ENCODE measurements at places on chromosomes 2 and 18.

- DNase-seq, result no peak
Measured at GRCh38 chr18:69161383-69162028, 239.2 kb upstream of the DOK6 start.

DNA sequence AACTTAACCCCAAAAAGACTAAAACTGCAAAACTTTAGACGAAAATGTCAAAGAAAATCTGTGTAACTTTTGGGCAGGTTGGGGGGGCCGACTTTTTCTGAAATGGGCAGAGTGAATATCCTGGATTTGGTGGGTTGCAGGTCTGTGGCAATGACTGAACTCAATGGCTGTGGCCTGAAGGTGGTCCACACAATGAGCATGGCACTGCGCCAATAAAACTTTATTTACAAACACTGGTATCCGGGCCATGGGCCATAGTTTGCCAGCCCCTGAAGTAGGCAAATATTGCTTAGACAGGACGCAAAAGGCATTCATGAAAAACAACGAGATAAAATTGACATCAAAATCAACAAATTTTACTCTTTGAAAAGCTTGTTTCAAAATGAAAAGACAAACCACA lies 66.2 kb downstream of the RTP5 start:
- no peak for DNase-seq

GRCh38 chr2:17804358-17804757 lies 11.9 kb upstream of the MSGN1 start:
- DNase-seq, result no peak

DNA sequence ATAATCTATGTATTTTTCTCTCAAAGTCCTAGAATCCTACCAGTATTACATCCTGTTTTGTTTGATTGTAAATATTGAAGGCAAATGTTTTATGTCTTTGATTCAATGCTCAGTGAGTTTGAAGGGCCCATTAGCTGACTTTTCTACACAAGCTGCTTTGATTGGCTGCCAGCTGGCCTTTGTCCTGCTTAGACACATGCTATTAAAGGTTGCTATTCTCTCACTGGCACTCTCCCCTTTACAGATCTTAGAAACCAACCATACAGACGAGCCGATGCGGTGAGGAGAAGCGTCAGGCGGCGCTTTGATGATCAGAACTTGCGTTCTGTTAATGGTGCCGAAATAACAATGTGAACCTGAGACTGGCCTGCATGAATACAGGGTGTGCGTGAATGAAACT lies 69.7 kb downstream of the PRPF40A start:
- DNase-seq, result no peak

DNA sequence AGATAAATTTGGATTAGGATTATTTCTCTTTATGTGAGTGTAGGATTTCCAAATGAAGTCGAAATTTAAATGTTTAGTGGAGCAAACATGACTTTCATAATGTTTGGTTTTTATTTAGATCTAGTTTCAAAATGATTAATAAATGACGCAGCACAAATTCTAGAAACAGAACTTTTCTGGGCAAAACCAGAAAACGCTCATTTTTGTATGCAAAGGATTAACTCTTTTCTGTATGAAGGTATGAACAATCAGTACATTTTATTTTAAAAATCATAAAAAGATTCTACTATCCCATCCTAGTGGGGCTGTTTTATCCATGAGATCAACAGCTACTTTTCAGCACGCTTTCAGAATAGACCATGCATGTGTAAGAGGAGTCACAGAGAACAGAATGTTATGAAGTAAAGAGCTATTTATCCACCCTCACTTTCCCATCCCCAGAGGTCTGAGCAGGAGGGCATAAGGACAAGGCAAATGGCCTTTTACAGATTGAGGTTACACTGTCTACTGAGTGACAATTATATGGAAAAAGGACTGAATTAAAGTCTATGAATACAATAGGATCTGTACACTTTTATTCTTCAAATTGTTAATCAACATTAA lies 270.8 kb downstream of the ZEB2 start:
- DNase-seq, result no peak

DNA sequence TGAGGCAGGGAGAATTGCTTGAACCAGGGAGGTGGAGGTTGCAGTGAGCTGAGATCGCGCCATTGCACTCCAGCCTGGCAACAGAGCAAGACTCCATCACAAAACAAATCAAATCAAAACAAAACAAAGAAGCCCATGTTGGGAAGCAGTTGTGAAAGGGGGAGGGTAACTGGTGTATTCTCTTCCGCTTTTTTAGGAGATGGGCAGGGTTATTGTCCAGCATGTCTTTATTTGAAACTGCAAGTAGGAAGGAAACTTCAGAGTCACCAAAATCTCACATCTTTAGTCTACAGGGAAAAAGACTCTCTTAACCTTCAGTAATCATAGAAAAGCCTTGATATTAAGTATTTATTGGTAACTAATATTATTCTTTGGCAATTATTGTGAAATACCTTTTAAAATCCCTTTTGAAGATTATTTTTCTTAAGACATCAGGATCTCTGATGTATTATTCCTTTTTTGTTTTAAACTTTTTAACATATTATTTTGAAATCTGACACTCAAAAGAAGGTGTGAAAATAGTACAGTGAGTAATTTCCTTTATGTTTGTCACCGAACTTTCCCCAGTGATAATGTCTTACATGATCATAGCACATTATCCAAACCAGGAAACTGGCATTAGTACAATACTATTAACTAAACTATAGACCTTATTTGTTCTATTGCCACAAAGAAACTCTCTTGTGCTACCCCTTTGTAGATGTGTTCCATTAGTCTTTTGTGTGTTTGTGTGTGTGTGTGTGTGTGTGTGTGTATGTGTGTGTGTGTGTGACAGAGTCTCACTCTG lies 84.3 kb upstream of the LTBP1 start:
- DNase-seq, result no peak

DNA sequence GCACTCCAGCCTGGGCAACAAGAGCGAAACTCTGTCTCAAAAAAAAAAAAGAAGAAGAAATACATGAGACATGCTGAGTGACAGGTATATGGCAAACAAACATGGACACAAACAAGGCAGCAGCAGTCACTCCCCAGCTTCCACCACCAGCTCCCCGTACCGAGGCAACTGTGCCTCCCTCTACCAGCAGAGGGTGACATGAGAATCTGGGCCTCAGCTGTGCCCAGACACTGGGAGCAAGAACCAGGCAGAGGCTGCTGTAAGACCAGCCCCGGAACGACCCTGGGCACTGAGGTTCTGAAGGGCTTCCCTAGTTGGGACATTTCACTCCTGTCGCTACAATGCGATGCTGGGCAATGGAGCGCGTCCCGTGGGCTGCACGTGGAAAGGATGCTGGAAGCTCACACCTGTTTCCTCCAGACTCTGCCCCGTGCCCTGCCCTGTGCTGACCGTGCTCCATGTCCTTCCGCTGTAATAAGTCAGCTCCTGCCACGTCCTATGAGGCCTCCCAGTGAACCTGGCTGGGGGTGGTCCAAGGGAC lies 37.1 kb downstream of the BOK start:
- no peak for DNase-seq

DNA sequence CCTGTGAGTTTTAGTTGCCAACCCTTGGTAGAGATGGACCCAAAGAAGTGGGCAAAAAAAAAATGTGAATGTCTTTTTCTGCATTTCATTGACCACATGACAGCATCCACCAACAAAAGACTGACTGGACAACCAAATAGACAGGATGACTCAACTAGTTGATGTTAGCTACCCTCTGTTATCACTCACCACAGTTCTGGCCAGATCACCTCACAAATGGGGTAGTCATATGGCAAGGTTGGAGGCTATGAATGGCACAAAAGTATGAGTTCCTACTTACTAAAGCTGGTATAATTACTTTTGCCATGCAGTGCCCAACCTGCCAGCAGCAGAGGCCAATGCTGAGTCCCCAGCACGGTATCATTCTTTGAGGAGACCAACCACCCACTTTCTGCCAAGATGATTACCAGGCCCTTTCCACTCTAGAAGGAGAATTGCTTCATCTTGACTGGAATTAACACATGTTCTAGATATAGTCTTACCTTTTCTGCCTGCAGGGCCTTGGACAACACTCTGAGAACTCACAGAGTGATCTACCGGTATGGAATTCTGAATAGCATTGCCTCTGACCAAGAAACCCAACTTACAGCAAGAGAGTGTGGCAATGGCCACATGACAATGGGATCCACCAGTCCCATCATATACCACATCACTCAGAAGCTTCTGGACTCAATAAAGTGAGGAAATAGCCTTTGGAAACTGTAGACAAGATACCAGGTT lies 20.1 kb upstream of the TCF7L1 start:
- no peak for DNase-seq

All from activated CD4-positive, alpha-beta T cell treated with anti-CD3 and anti-CD28 coated beads for 1 hour (primary cell).